ENCODE measurements at places on chromosomes 4 and X. TPM values are rescaled to one million over a fixed set of nuclear protein-coding genes. Genes with fewer than 3 reads are reported as not detected.

CTSO gene
- total RNA-seq, result 0.78 TPM

GRCh38 chr4:153153339-153153871 is 50.8 kb upstream of the TRIM2 start:
- DNase-seq, result peak; percentile 82
- H3K27ac ChIP-seq, result no peak overlapping the region
- H3K4me3 ChIP-seq, result peak overlapping the region; percentile 75

DNA sequence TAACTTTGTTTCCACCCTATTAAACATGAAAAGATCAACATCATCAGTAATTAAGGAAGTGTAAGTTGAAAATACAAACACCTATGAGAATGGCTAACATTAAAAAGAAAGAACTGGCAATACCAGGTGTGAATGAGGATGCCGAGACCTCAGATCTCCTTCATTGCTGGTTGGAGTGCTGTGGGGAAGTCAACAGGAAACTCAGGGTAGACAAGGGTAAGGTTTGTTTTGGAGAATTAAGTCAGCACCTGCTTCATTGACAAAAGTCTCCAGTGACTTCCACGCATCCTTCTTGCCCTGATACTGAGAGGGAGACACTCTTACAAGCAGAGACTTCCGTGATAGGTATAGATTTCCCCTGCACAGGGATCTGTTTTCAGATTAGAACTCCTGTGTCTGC is 106.1 kb downstream of the IRF2 start:
- no peaks in the 10 kb centered on the region for H3K36me3 ChIP-seq
- H3K27me3 ChIP-seq, result no peaks in the 10 kb centered on the region
- H3K4me3 ChIP-seq, result no peak overlapping the region
- H3K4me1 ChIP-seq, result no peaks in the 10 kb centered on the region

DNA sequence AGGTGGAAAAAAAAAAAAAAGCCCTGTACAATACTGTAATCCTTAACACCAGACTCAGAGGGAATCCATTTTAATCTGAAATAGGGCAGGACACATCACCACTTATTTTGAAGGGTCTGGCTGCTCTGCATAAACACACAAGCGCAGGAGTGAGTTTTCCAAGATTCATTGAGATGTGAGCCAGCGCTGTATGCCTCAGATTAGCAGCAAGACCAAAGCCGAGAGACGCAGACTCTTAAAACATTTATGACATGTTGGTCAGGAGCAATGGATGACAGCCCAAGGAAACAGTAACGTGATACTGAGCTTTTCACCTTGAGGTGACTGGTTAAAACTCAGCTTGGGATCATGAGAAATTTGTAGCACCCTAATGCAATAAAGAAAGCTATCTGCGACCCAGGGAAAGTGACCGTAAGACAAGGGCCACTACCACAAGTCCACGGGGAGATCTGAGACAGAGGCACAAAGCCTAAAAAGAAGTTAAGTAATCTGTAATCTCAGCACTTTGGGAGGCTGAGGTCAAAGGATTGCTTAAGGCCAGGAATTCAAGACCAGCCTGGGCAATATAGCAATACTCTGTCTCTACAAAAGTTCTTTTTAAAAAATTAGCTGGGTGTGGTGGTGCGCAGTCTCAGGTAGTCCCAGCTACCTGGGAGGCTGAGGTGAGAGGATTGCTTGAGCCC is 210.6 kb downstream of the COL25A1 start:
- no peaks in the 10 kb centered on the region for H3K27me3 ChIP-seq
- no peak for DNase-seq
- H3K4me3 ChIP-seq, result no peak overlapping the region
- H3K36me3 ChIP-seq, result no peaks in the 10 kb centered on the region

DNA sequence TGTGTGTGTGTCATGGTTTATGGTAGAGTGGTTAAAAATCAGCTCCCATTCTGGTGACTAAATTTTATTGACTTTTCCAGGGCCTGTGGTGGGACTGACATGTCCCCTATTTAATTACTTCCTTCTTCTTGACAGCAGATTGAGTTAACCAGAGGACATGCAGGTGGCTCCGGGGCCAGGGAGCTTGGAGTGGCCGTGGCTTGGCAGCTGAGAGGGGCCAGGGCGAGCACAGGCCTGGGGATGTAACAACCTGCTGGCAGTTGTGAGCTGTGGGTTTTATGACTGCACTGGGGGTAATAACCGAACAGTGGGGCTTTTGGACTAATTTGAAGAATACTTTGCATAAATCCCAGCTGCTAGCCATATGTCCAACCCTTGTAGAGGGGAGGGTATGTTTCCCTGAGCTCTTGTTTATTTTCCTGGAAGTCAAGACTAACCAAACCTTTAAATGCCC is 186.0 kb downstream of the MID1IP1 start:
- H3K4me3 ChIP-seq, result no peak overlapping the region
- no peaks in the 10 kb centered on the region for H3K36me3 ChIP-seq
- DNase-seq, result no peak
- H3K27ac ChIP-seq, result no peak overlapping the region
- no peaks in the 10 kb centered on the region for H3K27me3 ChIP-seq
- no peaks in the 10 kb centered on the region for H3K4me1 ChIP-seq

All from GM23338 (cell line).